ENCODE measurements at places on chromosomes 12 and 14. TPM values are rescaled to one million over a fixed set of nuclear protein-coding genes. Genes with fewer than 3 reads are reported as not detected.

CLEC4D gene
- not detected for total RNA-seq

C3AR1 gene
- 1.4 TPM for total RNA-seq

CCDC175 gene
- total RNA-seq: not detected

PLD4 gene
- total RNA-seq: 1.6 TPM

IL25 gene
- not detected for total RNA-seq

TCL1A gene
- total RNA-seq: not detected

CCDC196 gene
- total RNA-seq: not detected

TBX5 gene
- total RNA-seq: not detected

TPH2 gene
- not detected for total RNA-seq

RNASE12 gene
- total RNA-seq: not detected

ANKS1B gene
- 1.1 TPM for total RNA-seq

IKBIP gene
- 0.56 TPM for total RNA-seq

LRTM2 gene
- 0.11 TPM for total RNA-seq

GDF3 gene
- total RNA-seq: not detected

IKZF4 gene
- total RNA-seq: 5.0 TPM

ACRBP gene
- 0.58 TPM for total RNA-seq

LHX5 gene
- not detected for total RNA-seq

KIF5A gene
- 0.47 TPM for total RNA-seq

PRB2 gene
- total RNA-seq: not detected

MIP gene
- total RNA-seq: not detected

NFATC4 gene
- total RNA-seq: not detected

All from CD4-positive, alpha-beta T cell (primary cell).